ENCODE measurements at places on chromosomes 5 and 9.

GRCh38 chr5:17302604-17303003 lies 85.2 kb downstream of the BASP1 start:
- DNase-seq, result peak; percentile 76

GRCh38 chr5:95486191-95486590 lies 68.6 kb downstream of the SKIC3 start:
- no peak for DNase-seq

- DNase-seq, result no peak
These were observed 3.0 kb downstream of the HNRNPAB start for GRCh38 chr5:178207183-178207916.

DNA sequence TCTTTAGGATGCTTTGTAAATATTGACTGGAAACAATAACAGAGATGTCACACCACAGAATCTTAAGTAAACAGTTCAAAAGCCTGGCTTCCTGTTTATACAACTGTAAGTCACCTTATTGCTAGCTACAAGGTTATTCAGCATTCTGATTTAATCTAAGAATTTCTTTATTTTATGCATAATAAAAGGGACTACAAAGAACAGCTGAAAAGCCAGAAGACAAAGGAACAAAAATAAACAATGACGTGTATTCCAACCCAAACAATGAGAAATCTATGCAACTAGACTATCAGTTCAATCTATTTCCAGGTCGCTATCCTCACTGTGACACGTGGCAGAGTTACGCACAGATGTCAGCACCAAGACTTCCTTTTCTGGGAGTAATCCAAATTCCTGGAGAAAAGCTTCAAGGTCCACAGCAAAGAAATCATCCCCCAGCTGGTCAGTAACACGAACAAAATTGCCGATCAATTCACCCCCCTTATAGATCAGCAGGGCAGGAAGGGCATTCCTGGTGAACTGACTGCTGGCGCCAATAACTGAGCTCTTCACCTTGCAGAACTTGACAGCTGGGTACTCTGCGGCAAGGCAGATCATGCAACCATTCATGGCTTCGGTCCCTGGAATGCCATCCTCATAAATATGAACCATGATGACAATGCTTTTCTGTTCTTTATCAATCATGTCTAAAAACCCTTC lies 8.4 kb downstream of the PDCL start:
- DNase-seq, result peak; percentile 15

DNA sequence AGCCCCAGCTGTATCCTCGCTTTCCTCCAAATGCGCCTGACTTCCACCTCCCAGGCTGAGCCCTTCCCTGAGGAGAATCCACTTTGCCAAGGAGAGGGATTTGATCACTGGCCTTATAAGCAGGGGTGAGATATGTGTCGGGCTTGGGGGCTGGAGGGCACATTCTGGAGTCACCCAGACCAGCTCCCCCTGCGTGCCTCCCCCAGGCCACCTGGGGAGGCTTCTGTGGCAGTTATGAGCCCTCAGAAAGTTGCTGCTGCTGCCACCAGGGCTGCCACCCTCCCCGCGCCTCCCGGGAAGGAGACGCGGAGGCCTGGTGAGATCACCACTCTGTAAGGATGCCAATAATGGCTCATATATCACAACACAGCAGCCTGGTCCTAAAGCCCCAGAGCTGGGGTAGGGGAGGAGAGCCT lies 211.5 kb downstream of the PAPPA start:
- DNase-seq, result peak; percentile 84

DNA sequence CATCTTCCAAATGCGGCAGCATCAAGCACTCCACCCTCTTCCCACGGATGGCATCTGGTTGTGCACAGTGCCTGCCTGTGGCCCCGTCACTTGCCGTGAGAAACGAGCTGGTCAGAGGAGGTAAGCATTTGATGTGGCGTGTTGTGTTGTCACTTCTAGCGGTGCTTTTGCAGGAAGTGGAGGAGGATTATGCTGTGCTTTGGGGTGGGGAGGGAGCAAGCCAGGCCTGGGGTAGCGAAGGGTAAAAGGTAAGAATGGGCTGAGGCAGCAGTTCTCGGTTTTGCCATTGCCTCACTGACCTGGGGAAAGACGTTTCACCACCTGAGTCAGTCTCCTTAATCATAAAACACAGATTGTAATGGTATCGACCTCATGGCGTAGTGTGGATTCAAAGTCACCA lies 2.3 kb upstream of the POMT1 start:
- no peak for DNase-seq

GRCh38 chr5:34804913-34805312 lies 34.1 kb upstream of the TTC23L start:
- DNase-seq, result no peak

GRCh38 chr5:124634741-124635323 lies 111.6 kb downstream of the ZNF608 start:
- peak; percentile 34 for DNase-seq

GRCh38 chr9:74403581-74403980 lies 93.6 kb upstream of the RORB start:
- no peak for DNase-seq

- no peak for DNase-seq
These were observed 3.7 kb upstream of the GRIA1 start for GRCh38 chr5:153486771-153487170.

DNA sequence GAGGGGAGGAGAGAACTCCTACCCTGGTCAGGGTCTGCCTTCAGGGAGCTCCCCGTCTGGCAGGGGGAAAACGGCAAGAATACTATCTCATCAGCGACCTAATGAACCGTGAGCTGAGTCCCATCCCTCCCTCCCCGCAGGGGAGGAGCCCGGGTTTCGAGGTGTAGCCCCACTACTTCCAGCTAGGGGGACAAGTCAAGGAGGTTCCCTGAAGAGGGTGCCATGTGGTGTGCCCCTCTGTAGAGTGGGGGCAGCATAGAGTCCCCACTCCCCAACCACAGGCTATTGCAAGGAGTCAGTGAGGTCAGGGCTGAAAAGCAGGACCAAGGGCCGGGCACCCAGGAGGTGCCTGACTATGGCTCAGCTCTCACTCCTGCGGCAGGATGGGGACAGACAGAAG lies 50.9 kb upstream of the RXRA start:
- no peak for DNase-seq

DNA sequence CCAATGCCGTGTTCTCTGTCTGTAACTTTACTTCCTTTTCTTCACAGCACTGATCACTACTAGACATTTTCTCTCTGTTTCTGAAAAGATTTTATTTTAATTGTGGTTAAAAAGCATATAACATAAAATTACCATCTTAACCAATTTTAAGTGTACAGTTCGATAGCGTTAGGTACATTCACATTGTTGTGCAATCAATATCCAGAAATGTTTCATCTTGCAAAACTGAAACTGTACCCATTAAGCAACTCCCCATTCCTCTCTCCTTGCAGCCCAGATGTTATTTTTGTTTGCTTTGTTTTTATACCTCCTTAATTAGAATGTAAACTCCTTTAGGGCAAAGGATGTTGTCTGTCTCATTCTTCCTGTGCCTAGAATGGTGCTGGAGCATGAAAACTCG lies 47.5 kb downstream of the COL27A1 start:
- no peak for DNase-seq

DNA sequence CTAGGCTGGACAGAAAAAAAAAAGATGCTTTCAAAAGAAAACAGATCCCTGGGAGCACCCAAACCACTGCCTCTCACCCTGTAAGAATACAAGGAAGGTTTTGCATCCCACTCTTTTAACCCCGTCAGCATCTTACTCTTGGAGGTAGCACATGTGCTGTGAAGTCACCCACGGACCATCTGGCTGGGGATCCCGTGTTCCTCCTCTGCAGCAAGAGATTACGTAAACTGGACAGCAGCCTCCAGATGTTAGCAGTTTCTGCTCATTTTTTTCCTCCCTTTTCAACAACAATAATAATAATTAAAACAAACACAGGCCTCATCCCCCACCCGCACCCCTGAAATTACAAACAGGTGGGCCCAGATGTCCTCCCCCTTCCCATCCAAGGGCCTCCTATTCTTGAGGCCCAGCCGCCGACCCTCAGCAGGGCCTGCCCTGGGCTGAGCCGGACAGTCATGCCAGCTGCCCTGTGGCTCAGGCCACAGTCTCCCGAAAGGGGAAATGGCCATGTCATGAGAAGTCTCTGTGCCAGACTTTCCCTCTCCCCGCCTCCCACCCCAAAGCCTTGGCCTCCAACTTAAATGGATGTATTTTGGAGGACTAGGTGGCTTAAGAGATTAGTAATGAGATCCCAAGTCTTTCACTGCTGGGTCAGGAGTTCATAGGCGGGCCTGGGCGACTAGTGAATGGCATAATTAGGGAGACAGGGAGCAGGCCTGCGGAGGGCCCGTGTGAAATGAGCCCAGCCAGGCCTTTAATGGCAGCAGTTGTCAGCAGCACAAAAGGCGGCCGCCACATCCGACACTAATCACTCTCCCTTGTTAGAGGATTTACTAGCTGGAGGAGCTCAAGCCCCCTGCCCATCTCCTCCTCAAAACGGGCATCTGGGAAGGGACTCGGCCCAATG lies 165.1 kb downstream of the PAPPA start:
- DNase-seq, result no peak

GRCh38 chr5:64210866-64211265 lies 45.2 kb downstream of the RNF180 start:
- DNase-seq, result peak; percentile 91

DNA sequence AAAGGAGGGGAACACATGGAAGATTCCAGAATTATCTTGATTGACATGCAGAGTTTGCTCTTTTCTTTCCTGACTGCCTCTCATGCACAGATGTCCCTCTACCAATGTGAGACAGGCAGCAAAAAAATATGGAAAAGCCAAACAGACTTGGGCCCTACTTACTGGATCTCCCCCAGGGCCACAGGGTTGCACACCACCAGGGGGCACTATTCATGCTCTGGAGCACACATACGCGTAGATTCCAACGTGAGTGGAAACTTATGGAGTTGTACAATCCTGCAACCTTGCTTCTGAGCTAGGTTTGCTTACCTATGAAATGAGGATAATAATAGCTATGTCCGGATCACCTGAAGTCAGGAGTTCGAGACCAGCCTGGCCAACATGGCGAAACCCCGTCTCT lies 319.5 kb downstream of the ARHGEF28 start:
- DNase-seq, result no peak

GRCh38 chr9:70003901-70004714 lies 39.5 kb upstream of the MAMDC2 start:
- DNase-seq, result peak; percentile 92

GRCh38 chr5:11851965-11852716 lies 52.1 kb downstream of the CTNND2 start:
- no peak for DNase-seq

DNA sequence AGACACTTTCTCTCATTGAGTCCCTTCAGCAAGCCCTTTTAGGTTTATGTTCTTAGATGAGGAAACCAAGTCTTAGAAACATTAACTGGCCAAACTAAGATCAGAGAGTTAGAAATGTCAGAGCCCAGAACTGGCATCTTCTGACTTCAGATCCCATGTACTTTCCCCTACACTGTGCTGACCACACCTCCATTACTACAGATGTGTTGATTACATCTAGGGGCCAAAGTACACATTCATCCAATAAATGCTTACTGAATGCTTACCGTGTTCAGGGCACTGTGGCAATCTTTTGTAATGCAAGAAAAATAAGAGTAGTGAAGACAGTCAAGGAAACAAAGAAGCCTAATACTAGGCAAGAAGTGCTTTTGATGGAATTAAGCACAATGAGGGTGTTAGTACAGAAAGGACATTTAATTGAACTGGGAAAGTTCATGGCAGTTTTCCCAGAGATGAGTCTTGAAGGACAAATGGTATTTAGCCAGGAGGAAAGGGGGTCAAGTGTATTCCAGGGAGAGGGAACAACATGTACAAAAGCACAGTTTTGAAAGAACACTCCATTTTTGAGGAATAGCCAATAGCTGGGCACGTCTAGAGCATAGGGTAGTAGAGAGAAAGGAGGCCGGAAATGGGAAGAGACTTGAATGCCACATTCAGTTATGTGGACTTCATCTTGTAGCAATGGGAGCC lies 89.7 kb upstream of the CDKN2B start:
- no peak for DNase-seq

- DNase-seq, result no peak
These were observed 106.4 kb downstream of the SLC24A2 start for GRCh38 chr9:19682397-19682796.

GRCh38 chr9:110844121-110844520 lies 175.5 kb downstream of the MUSK start:
- DNase-seq, result peak; percentile 46

GRCh38 chr5:133128066-133128465 lies 76.3 kb downstream of the HSPA4 start:
- DNase-seq, result no peak

GRCh38 chr9:112863214-112863613 lies 27.5 kb downstream of the SLC46A2 start:
- no peak for DNase-seq

DNA sequence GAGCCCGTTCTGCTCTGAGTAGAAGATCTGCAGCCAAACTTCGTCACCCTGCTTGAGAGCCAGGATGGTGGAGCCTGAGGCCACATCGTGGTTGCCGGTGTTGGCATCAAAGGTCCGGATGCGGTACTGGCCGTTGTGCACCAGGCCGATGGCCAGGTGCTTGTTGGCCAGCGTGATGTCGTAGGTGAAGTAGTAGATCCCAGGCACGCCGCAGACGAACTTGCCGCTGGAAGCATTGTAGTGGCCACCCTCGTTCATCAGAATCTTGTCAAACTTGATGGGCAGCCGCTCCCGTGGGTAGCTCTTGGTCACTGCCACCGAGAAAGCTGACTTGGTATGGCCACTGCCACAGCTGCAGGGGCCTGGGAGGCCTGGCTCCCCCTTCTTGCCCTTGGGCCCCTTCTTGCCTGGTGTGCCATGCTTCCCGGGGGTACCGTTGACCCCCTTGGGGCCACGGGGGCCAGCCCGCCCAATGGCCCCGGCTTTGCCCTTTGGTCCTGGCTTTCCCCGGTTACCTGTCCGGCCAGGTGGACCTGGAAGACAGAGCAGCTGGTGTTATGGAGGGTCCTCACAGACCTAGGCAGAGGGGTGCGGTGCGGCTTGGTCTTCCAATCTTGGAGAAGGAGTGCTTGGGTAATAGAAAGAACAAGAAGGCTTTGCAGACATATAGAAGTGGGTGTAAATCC lies 21.0 kb downstream of the C1QTNF2 start:
- no peak for DNase-seq

GRCh38 chr5:107570805-107571531 lies 99.8 kb downstream of the EFNA5 start:
- DNase-seq, result no peak

DNA sequence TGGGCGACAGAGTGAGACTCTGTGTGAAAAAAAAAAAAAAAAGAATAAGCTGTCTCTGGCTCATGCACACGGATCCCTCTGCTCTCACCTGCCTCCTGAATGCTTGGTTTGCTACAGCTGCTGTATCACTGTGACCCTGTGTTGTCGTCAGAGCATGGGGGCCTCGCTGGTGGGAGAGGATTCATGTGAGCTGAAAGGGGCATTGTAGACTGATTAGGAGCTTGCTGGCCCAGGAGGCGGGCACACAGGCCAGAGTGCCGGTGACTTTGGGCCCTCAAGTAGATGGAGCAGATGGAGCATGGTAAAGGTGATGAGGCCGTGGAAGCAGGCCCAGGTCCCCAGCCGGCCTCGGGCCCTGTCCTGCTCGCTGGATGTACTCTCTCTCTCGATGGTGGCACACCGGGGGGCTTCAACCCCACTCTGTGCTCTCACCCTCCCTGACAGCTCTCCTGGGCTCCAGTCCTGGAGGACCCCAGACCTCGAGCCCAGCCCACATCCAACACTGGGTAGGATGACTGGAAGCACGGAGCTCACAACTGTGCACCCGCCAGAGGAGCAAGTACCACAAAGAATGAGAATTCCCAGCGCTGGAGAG lies 7.1 kb downstream of the FLT4 start:
- no peak for DNase-seq
